ENCODE measurements at places on chromosomes 12 and 14.

DNA sequence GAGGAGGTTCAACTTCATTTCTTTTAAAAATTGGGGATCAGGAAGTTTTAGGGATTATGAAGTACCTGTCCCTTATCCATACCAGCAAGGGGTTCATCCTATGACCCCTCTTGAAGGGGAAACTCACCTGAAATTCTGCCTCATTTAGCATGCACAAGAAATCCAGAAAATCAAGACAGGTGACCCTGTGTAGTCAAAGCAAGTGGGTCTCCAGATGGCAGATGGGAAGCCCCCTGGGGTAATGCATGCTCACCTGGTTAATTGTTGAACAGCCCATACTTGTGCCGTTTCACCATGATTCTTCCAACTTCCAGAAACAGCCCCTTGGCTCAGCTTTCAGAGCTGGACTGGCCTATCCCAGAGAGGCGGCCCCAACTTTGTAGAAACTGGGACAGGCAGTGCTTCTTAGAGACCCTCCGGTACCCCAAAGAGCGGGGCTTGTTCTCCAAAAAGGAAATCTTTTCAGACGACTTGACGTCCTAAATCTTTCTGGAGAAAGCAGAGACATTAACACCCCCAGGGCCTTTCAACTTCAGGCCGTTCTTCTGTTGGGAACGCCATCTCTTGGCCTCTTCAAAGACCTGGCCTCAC lies 66.3 kb upstream of the ESRRB start:
- no peak for DNase-seq

- no peak for DNase-seq
Observed at GRCh38 chr12:95762123-95762785, 28.3 kb downstream of the NTN4 start.

DNA sequence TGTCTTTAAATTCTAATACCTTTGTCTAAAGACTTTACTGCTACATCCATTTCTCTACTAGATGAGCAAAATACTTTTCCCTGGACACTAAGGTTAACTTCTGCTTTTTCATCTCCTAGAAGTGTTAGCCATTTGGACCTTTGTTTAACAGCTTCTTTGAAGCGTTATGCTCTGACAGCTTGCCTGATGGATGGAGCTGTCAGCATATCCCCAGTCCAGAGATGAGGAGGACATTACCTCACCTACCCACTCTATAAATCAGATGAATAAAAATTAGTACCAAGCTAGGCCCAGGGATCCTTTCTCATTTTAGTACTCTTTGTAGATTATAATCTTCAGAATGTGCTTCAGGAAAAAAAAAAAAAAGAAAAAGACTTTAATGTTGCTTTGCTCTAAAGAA lies 222.7 kb downstream of the PELI2 start:
- DNase-seq, result no peak

DNA sequence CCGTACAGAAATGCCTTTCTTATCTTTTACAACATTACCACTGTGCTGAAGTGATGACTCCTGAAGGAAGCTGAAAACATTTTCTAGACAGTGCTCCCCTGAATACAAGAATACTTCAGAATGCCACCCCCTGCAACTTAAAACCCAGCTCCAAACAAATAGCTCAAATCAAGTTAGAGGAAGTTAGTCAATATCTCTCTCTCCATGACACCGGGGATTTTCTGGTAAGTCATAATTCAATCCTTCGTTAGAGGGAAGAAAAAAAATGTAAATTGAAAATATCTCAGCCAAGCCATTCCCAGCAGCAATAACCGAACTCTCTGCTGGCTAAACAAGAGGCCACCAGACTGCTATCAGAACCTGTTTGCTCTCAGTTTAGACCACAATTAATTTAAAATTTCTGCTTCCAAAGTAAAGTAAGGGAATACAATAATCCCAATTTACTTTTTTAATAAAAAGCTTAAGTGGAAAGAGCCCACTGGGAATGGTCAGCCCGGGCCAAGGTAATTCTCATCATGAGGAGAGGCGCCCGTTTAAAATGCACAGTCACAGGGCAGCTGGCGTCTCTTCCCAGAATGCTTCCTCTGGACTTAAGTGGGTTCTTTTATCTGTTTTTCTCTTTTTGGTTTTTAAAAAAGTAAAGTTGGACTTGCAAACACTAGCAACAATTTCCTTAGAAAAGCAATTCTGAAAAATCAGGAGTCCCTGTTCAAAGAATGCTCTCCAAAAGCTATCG lies 710.1 kb upstream of the STXBP6 start:
- no peak for DNase-seq

DNA sequence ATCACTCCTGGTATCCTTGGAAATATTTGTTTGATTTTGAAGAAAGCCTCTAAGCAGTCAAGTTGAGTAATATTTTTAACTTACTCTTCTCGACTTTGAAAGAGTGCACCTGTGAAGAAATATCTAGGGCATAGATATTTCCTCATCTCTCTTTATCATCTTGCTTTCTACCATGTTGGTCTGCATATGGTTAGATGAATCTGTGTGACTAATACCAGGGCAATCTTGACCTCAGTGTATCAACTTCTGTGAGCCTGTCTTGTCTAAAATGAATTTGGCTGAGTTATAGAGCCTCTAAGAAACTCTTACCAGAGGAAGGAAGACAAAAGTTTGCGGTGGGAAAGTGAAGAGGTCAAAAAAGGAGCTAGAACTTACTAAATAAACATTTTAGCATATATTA lies 68.4 kb downstream of the SYT1 start:
- no peak for DNase-seq

- DNase-seq, result no peak
Observed at GRCh38 chr12:4438834-4439596, 6.6 kb downstream of the FGF6 start.

DNA sequence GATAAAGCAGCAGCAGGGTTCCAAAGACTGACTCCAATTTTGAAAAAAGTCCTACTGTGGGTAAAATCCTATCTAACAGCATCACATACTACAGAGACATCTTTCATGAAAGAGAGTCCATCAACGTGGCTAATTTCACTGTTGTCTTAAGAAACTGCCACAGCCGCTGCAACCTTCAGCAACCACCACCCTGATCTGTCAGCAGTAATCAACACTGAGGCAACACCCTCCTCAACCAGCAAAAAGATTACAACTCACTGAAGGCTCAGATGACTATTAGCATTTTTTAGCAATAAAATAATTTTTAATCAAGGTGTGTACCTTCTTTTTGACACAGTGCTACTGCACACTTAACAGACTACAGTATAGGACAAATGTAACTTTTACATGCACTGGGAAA lies 6.6 kb downstream of the CAPRIN2 start:
- DNase-seq, result no peak

- DNase-seq, result peak; percentile 64
Observed at GRCh38 chr12:107564946-107565345, 120.7 kb upstream of the PWP1 start.

DNA sequence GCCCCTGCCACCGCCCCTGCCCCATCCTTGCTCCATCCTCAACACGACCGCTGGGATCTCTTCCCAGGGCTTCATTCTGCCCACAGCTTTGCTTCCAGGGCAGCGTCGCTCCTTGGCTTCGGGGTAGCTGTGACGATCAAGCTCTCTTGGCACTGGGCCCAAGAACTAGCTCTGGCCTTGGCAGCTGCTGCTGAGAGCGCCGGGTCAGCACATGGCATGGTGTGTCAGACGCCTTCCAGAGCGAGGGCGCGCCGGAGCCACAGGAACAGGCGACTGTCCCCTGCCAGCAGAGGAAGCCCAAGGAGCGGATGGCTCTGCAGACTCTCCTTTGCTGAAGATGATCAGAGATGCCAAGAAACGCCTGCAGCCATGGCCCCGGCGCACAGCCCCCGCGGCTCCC lies 15.9 kb downstream of the RAB35 start:
- no peak for DNase-seq

GRCh38 chr14:105375635-105376057 lies 22.7 kb upstream of the TEX22 start:
- no peak for DNase-seq

DNA sequence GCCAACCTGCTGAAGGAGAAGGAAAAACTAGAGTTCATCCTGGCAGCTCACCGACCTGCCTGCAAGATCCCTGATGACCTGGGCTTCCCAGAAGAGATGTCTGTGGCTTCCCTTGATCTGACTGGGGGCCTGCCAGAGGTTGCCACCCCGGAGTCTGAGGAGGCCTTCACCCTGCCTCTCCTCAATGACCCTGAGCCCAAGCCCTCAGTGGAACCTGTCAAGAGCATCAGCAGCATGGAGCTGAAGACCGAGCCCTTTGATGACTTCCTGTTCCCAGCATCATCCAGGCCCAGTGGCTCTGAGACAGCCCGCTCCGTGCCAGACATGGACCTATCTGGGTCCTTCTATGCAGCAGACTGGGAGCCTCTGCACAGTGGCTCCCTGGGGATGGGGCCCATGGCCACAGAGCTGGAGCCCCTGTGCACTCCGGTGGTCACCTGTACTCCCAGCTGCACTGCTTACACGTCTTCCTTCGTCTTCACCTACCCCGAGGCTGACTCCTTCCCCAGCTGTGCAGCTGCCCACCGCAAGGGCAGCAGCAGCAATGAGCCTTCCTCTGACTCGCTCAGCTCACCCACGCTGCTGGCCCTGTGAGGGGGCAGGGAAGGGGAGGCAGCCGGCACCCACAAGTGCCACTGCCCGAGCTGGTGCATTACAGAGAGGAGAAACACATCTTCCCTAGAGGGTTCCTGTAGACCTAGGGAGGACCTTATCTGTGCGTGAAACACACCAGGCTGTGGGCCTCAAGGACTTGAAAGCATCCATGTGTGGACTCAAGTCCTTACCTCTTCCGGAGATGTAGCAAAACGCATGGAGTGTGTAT lies 2.4 kb downstream of the FOS start:
- DNase-seq, result no peak

- no peak for DNase-seq
Observed at GRCh38 chr12:34390846-34391700, 368.8 kb downstream of the ALG10 start.

DNA sequence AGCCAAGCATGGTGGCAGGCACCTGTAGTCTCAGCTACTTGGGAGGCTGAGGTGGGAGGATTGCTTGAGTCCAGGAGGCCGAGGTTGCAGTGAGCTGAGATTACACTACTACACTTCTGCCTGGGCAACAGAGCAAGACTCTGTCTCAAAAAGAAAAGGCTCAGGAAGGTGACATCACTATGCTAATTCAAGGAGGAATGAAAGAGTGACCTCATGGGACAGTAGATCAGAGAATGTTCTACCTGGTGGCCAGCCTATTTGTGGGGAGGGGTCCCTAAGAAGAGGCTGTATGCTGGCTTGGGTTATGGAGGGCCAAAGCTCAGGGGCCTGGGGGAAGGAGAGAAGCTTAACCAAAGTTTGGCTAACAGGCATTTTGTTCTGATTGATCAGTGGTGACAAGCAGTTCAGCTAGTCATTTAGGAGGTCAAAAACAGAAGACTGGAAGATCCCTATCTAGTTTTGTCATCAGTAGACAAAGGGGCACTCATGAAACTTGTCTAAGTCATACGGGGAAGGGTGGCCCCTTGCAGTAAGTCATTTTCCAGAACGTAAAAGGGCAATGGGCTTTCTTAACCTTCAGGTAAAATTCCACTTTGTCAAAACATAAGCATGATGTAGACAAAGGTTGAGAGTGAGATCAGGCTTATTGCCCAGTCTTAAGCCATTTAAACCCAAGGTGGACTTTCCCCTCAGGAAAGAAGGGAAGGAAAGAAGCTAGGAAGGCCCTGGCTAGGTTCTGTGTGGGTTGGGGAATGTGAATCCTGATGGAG lies 60.8 kb upstream of the EEA1 start:
- no peak for DNase-seq

- peak; percentile 61 for DNase-seq
Observed at GRCh38 chr12:64560396-64561301, 49.6 kb upstream of the RASSF3 start.

GRCh38 chr14:89394972-89395371 lies 22.1 kb downstream of the FOXN3 start:
- DNase-seq, result no peak

GRCh38 chr12:31959701-31960391 lies 631 bp downstream of the RESF1 start:
- no peak for DNase-seq

DNA sequence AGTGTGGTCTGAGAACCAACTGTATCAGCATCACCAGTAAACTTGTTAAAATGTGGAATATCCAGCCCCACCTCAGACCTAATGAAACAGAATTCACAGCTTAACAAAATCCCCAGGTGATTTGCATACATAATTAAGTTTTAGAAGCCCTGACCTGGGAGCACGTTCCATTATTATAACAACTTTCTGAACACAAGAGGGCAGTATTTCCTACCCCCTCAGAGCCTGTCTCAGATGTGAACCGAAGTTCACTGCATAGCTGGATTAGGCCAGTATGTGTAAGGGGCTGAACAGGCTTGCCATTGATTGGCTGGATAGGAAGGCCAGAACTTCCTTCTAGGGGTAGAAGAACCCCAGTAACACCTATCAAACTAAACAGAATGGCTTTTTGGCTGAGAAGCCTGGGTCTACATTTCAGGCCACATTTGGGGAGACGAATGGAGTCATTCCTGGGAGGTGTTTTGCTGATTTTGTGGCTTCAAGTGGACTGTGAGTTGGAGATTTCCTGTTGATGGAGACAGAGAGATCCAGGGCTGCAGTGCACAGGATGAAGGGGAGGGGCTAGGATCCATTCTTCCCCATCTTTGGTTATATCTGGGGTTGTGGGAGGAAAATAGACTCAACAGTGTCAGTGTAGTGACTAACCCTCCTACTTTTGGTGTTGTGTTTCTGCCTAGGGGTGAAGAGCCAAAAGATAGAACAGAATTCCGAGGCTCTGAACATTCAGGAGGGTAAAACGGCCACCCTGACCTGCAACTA lies 94.7 kb upstream of the OR4E1 start:
- peak; percentile 58 for DNase-seq

- DNase-seq, result no peak
Observed at GRCh38 chr12:131491916-131492490, 218.9 kb upstream of the SFSWAP start.

DNA sequence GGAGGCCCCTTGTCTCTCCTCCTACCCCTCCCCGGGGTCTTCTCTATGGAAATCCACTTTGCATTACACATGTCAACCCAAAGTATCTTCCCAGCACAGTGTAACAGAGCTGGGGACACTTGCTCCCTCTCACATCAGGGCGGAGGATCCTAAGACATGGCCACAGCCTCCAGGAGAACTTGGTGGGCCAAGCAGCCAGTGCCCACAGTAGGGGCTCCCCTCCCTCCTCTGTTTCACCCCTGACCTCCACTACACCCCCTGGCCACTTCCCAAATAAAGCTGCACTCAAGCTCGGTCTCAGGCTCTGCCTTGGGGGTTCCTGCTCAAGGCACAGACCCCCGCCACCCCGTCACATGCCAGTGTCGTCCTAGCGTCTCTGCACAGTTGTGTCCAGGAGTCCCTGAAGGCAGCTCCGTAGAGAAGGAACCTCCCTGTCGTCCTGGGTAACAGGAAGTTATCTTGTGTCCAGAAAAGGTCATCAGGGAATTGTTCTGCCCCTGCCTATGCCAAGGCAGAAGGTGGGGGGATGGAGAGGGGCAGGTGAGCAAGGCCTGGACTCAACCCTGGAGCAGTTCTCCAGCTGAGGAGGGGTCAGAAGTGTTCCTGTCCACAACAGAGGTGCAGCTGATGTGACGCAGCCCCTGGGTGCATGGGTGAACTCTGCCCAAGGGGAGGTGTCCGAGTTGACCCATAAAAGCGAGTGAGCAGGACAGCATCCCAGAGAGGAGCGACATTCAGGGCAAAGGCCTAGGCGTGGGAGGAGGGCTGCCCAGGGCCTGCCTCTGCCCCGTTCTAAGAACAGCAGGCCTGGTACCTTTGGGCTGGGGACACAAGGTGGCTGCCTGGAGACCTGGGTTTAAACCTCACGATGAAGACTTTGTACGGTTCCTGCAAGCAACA lies 25.5 kb downstream of the DIO3 start:
- DNase-seq, result no peak

All from H9 (cell line).